Activated CD8-positive, alpha-beta memory T cell treated with anti-CD3 and anti-CD28 coated beads for 1 hour (primary cell): ENCODE measurements at places on chromosomes 6 and 20.

- no peak for DNase-seq
Measured at GRCh38 chr6:34491091-34491430, 25.2 kb downstream of the PACSIN1 start.

DNA sequence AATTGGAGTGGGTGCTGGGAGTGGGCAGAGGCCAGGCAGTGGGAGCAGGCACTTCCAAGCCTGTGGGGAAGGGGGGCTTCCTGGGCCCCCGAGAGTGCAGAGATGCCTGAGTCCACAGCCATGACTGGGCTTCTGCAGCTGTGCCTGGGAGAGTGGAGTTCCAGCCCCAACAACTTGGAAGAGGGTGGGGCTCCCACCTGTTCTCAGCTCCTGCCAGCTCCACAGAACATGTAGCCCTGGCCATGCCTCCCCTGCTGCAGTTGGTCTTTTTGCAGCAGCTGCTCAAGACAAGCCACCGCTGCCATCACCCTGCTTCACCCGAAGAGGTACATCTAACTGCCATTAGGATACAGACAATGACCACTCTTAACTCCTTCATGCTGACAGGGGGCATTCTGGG lies 1092.3 kb downstream of the KHDRBS2 start:
- DNase-seq, result no peak

DNA sequence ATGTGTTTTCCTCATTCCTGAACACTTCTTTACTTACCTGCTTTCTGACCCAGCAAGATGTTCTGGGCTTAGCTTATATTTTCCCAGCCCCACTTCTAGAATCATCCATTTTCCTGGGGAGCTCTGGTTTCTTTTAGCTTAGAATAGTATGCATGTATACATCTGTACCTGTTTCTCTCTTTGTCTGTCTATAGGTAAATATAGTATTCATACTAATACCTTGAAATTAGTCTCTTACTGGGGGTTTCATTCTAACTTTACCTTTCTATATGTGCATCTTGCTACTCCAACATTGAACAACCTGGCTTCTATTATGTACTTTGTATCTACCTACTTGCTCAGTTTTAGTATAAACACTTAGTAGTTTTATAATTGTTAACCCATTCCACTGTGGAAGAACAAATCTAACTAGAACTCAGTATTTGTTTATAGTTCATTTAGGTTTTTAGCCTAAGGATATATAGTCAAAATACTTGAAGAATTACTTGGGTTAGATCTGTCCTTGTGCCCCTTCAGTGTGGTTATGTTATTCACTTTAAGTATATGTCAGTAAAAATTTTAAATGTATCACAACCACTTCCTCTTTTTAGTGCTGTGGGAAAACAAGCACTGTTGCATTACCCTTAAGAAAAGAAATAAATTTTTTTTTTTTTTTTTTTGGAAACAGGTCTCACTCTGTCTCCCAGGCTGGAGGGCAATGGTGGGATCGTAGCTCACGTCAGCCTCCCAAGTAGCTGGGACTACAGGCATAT lies 54.0 kb downstream of the ASXL1 start:
- no peak for DNase-seq

GRCh38 chr20:14860410-14860814 lies 523.0 kb upstream of the FLRT3 start:
- no peak for DNase-seq

- no peak for DNase-seq
Measured at GRCh38 chr6:13461805-13462204, 25.6 kb downstream of the GFOD1 start.
